ENCODE measurements at places on chromosomes 4 and X.
A peak's percentile ranks its signal among the peaks of the same experiment; 100 is the strongest.

DNA sequence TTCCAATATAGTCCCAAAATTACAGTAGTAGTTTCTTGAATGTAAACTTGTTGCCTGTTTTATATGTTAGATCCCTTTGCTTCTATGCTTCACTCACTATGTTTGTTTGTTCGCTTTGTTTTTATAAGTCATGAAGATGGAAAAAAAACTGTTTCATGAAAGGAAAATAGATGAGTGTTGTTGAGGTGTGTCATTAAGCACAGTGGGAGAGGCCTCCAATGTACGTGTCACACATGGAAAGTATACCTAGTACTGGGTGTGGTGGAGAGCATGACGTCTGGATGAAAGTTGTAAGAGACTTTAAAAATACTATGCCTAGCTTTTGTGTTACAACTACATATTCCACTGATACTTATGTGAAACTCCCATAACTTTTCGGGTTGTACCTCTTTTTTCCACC is 28.4 kb downstream of the PLS3 start:
- no peak for DNase-seq

DNA sequence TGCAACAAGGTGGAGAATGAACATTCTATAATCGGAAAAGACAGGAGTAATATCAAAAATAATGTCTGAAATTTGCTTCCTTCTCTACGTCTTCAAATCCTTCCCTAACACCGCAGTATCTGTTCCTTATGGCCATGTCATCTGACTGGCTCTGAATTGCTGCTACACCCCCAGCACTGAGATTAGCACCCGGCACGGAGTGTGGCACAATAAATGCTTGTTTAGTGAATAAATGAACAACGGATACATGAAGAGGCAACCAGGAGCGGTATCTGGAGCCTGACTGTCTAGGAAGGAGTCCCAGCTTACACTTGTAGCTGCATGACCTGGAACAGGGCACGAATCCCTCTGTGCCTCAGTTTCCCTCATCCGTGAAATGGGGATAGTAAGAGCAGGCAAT is 164.3 kb downstream of the AFAP1 start:
- no peak for DNase-seq

- DNase-seq: no peak
Measured at GRCh38 chrX:9765737-9766097, at the start of gene GPR143. Gene GPR143, minus strand, starts transcription at chrX:9765847. Its CDS starts 30 bp downstream, at chrX:9765817.

- no peak for DNase-seq
Measured at GRCh38 chr4:123786920-123787319, 390.3 kb downstream of the SPRY1 start.

DNA sequence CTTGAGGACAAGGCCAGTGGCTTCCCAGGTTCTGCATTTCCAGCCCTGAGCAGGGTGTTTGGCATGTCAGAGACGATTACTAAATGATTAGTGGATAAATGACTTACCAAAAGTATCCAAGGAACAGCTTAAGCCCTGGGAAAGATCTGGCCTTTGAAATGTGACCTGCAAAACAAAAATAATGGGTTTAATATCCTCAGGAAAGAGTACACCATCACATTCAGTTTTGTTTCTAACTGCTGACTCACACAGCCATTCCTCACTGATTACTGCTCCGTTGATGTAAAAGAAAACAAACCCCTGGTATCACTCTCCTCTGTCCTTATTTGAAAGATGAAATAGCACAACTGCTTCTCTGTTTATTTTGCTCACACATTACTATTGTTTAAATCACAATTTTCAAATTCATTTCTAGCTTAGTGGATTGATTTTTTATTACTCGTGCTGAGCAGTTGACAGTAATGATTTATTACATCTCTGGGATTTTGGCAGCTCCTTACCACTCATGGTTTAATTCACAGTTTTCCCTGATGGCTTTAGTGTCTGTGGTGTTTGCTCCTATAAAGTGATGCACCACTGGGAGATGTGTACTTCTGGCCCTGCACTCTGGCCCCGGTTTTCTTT is 117.0 kb downstream of the CBLL2 start:
- no peak for DNase-seq

GRCh38 chr4:149534779-149535178 is 280.9 kb downstream of the IQCM start:
- no peak for DNase-seq

DNA sequence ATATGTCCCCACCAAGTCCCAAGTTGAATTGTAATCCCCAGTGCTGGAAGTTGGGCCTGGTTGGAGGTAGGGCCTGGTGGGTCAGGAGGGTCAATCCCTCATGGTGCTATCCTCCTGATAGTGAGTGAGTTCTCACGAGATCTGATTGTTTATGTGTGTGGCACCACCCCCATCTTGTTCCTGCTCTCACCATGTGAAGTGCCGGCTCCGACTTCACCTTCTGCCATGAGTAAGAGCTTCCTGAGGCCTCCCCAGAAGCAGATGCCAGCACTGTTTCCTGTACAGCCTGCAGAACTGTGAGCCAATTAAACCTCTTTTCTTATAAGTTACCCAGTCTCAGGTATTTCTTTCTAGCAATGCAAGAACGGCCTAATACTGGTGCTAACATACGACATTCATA is 22.7 kb upstream of the TMEM33 start:
- no peak for DNase-seq

DNA sequence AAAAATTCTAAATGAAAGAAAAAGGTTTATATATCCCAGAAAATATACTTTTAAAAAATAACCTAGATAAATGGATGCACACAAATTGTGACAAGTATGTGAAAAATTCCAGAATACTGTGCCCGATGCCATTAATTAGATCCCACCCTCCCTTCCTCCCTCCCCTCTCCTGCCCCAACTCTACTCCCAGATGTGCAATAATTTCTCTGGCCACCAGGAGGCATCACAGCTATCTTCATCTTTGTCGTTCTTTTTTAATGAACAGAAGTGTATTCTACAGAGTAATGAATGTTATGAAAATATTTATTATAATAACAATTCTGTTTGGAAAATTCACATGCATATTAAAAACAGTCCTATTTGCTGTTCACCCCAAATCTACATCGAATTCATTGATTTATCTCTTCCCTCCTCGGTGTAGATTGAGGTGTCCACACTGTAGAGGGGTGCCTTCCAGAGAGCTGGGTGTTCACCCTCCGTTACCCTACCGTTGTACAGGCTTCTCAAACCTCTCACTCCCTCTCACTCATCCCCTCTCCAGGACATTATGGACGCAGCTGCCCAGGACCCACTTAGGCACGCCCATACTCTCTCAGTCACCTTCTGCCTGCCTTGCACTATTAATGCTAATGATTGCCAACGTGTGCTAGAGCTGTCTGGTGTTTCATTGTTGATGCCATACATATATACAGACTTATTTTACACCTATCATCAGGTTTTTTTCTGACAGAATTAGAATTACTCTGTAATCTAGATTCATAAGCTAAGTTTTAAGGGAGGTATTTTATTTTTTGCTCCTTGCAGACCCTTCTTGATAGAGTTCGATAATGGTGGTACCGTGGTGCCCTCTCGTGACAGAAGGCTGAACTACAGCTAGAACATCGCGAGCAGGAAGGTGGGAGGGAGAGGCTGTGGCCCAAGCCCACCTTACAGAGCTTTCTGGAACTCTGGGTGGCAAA is 14.1 kb downstream of the RAB40AL start:
- peak; percentile 17 for DNase-seq

DNA sequence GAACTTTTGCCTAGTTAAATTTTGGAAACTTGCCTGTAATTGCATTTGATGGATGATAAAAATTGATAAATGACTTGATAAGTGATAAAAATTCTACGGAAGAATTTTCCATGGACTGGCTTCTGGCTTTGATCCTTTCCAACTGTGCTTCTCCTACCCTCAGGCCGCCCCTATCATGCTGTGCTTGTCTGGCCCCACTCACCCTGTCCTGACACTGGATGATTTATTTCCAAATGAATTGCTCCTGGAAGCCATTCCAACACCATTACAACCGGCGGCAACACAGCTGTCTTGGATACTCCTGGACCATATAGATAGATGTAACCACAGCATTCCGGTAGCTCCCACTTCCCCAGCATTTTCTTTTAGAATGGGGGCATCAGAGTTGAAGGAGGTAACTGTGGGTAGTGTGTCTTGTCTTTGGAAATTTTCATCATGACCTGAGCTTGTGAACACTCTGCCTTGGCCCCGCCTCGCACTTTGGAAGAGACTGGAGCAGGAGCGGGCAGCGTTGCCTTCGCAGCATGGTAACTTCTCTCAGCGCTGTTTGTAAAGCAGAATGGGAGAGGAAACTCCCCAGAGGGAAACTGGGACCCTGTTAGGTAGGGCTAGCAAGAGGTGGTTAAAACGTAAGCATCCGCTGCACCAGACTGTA is 77.4 kb downstream of the TBL1X start:
- no peak for DNase-seq

DNA sequence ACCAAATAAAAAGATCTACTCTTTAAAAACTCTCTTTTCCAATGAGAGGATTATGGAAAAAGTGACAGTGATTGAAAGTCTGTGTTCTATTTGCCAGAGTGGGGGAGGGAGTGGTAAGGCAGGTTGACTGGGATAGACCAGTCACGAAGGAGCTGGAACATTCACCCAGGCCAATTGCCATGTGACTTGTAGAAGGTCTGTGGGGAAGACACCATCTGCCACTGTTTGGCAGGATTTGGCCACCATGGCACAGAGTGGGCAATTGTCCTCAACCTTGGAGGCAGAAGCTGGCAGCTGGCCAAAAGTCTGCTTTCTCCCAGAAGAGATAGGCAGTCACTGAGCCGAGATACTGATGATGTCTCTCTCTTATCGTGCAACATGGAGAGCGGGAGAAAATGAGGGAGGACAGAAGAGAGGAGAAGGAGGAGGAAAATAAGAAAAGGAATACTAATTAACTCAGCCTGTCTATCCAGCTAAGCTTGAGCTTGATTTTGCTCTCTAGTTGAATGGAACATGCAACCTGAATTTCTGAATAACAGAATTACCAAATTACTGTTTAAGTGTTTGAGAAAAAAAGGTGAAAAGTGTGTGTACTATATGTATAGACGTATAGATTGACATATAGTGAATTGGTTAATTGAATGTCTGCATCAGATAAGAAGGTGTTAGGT is 267.1 kb downstream of the ARHGAP24 start:
- no peak for DNase-seq

- DNase-seq: no peak
Measured at GRCh38 chr4:81465406-81466340, 6.0 kb downstream of the RASGEF1B start.

DNA sequence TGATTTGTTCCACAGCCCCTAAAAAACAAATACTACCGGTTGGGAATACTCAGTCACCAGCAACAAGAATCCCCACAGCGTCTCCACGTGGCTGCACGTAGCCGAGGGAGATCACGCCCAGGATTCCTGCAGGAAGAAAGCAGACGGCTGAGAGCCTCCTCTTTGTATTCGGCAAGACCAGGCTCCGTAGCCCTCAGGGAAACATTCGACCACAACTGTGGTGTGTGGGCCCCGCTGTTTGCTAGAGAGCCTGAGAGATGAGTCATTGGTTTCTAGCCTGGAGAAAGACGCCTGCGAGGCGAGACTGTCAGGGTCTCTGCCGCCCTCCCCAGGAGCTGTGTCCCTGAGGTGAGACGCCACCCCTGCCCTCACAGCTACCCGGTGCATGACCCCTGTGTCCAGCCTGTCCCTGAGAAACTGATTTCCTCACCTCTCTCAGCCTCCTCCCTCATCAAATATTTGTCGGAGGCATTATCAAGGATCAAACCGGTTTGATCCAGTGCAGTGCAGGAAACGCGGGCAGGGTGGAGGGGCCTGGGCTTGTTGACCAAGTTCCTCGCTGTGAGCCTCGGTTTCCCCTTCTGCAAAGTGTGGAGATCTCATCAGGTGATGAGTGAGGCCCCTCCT is 4.7 kb upstream of the S100P start:
- peak; percentile 58 for DNase-seq

DNA sequence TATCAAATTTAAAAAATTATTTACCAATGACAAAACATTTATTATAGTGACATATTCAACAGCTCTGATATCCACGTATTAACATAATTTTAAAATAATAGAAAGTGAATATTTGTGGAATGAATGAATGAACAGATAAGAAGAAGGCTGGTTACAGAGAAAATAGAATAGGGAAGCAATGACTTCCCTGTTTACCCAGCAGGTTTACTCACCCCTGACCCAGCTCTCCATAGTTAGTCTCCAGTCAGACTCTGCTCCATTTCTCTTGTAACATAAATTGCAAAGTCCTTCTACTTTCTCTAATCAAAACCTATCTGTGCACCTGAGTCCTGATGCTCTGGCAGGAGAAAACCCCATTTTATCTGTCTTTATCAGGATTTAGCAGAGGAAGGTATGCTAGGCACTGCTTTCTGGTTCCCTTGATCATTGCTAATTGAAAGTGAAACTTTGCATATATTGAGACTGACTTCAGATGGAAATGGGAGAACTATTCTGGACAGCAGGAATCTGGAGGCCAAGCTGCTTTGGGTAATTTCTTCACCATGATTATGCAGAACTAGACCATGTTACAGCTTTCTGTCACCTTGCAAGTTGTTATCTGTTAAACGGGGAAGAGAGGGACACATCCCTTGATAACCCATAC is 363.0 kb downstream of the FAT4 start:
- DNase-seq: no peak

GRCh38 chrX:153922932-153923857 is 2.9 kb downstream of the ARHGAP4 start:
- no peak for DNase-seq

GRCh38 chr4:105304085-105304484 is 157.4 kb downstream of the TET2 start:
- no peak for DNase-seq

DNA sequence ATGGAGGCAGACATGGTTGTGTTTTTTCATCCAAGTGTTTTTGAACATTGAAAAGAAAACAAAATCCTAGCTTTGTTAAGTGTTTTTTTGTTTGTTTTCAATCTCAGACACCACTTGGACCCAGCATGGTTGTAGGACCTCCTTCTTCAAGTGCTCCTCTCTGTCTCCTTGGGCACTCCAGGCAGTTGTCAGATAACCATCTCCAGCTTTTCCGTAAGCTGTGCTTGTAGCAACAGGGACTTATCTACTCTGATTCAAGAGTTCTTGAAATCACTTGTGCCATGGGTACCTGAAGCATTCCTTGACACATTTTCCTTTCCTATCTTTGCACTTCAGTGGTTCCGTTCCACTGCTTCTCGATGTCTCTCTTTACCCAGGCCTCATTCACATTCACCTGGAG is 334.9 kb upstream of the DDX53 start:
- DNase-seq: no peak

- DNase-seq: no peak
Measured at GRCh38 chr4:118954246-118954645, 65.6 kb downstream of the SYNPO2 start.

DNA sequence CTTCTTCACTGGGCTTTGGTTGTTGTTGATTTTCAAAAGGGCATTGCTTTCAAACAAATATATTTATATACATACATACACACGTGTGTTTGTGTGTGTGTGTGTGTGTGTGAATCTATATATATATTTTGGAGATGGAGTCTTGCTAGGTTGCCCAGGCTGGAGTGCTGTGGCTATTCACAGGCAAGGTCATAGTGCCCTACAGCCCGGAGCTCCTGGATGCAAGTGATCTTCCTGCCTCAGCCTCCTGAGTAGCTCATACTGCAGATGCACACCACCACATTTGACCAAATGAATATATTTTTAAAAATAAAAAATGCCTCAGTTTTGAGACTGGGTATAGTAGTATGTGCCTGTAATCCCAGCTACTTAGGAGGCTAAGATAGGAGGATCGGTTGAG is 34.4 kb downstream of the FRAS1 start:
- no peak for DNase-seq

Data from activated CD8-positive, alpha-beta memory T cell treated with anti-CD3 and anti-CD28 coated beads for 1 hour (primary cell).